Uterine smooth muscle cell (primary cell): ENCODE measurements at places on chromosomes 1 and 21. TPM values are rescaled to one million over a fixed set of nuclear protein-coding genes. Genes with fewer than 3 reads are reported as not detected.

ADAMTS4 gene
- 14.9 and 37.3 TPM in 2 replicates for total RNA-seq

FNDC5 gene
- total RNA-seq, result 0.22 and 1.9 TPM in 2 replicates

ZNF648 gene
- total RNA-seq, result not detected in 2 replicates

KRTAP19-5 gene
- total RNA-seq, result not detected in 2 replicates

FAM229A gene
- total RNA-seq, result 0.77 and 1.00 TPM in 2 replicates

SLAMF1 gene
- total RNA-seq, result not detected in 2 replicates

UTS2 gene
- total RNA-seq, result 0.12 TPM in 1 of 2 replicates, not detected in the other
